ENCODE measurements at places on chromosomes 7 and 10.

DNA sequence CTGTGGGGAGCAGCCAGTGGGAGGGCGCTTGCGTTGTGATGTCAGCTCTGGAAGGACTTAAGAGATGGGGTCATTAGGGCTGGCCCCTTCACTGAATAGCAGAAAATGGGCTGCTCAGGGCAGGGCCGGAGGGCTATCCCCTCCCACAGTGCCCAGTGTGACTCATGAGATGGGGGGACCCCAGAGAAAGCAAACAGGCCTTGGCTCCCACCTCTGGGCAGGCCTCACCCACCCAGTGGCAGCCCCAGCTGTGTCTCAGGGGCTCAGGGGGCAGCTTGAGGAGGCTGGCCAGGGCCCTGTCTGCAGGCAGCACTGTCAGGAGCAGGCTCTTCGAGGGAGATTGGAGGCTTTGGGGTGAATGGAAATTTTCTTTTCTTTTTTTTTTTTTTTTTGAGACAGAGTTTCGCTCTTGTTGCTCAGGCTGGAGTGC is 168.3 kb downstream of the SLIT1 start:
- DNase-seq = no peak

GRCh38 chr10:119517235-119518141 is 25.0 kb downstream of the RGS10 start:
- DNase-seq = no peak

DNA sequence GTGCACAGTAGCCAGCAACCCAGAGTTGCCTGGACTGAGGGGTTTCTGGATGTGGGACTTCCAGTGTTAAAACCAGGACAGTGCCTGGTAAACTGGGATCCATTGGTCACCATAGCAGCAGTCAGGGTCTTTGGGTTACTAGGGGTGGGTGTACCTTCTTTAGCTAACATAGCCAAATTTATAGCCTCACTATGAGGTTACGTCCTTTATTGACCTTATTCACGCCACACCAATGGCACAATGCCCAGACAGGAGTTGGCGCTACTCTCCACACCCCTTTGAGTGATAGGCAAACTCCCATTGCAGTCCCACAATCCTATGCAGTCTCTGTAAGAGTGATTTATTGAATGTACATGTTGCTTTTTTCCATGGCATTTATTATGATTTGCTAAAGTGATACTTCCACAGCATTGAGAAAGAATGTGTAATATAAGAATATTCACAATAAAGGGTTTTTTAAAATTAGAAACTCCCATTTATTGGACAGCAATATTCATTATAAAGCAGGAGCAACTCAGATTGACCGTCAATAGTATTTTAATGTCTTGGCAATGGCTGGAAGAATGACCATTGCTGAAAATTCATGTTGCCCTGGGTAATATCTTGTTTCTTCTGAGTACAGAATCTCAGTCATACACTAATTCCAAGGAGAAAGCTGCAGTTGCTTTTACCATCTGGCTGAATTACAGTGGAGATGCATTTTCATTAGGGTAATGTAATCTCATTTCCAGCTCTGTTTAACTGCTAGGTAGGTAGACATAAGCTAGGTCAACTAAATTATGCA is 26.1 kb downstream of the IFIT5 start:
- no peak for DNase-seq

DNA sequence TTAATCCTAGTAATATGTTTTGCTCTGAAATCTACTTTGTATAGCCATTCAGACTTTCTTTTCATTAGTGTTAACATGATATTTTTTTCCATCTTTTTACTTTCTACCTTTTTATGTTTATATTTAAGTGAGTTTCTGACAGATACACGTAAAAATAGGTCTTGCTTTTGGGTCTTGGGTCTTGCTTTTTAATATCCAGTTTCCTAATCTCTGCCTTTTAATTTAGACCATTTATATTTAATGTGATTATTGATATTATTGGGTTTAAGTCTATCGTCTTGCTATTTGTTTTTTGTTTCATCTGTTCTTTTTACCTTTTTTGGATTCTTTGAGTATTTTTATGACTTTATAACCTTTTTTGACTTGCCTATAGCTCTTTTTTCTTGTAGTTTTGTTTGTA is 7.9 kb downstream of the PHTF2 start:
- no peak for DNase-seq

GRCh38 chr7:48259463-48260280 is 88.4 kb downstream of the ABCA13 start:
- no peak for DNase-seq

GRCh38 chr10:109037978-109038377 is 885.3 kb downstream of the XPNPEP1 start:
- no peak for DNase-seq

DNA sequence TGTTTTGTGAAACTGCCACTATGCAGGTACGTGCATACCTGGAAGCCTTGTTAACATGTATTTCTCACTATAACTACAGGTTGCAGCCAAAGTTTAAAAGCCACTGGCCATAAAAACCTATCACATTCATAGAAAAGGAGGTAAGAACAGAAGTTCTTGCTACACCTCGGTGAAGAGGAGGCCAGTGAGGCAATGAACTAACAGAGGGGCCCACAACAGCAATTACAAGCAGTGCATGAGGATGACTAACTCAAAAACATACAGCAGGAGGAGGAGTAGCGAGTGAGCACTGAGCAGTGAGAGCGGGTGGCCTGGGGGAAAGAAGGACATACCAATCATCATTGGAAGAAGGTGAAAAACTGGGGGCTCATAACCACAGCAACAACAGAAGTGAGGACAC is 51.6 kb downstream of the NUDCD3 start:
- DNase-seq = no peak

DNA sequence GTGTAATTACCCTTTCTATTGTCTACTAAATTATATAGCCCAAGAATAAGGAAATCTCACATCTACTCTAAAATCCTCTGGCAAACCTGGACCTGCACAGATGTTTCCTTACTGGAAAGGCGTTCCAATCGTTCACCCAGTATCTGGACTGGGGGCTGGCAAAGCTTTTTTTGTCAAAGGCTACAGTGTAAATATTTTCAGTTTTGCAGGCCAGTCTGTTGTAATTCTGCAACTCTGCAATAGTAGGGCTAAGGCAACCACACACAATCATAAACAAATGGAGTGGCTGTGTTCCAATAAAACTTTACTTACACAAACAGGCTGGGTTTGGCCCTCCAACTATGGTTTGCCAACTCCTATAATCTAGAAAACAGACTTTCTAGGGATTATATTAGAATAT is 56.2 kb downstream of the GLI3 start:
- DNase-seq = no peak

DNA sequence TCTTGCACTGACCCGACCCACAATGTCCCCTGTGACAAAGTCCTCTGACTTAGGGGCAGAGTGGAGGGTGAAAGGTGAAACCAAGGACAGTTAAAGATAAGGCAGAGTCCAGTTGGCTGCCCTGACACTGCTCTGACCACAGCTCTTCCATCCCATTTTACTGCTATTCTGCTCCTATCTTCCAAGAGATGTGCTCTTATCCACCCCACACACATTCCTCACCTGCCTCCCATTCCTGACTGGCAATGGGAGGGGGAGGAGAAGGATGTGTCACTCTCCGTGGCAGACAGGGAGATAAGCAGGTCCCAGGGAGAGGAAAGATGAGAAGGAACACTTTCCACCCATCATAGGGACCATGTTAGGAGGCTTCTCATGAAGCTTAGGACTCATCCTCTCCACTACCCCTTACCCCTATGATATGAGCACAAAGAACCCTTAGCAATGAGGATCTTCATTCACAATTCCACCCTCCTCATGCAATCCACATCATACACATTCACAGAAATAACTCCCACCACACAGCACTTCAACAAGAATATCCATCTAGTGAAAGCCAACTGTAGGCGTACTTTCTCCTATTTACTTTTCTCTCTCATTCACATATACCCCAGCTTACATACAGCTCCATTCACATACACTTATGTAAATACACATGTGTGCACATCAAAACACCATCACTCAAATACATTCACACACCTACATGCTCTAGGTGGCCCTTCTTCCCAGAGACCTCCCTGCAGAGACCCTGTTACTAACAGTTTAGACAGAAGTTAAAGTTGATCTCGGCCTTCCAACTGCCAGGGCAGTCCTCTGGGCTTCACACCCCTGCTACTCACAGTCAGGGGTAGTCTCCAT is 6.6 kb downstream of the SYNPO2L start:
- no peak for DNase-seq

GRCh38 chr10:62635127-62635526 is 169.4 kb upstream of the ADO start:
- no peak for DNase-seq

- no peak for DNase-seq
Observed at GRCh38 chr7:151709141-151710038, 167.5 kb downstream of the PRKAG2 start.

DNA sequence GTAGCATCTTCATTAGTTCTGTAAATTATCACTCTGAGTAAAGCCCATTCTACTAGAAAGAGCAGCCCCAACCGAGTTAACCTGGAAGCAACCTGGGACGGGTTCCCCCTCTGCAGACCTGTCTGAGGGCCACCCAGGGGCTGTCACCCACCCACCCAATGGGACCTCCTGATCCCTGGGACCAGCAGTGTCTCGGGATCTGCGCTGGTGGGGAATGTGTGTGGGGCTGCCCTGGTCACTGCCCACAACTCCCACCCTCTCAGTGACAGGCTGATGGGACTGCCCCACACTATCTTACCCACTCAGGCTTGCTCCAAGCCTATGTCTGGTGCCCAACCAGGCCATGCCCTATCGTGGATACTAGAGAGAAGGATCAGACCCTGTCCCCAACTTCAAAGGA is 215.0 kb downstream of the GRID1 start:
- no peak for DNase-seq

- DNase-seq = no peak
Observed at GRCh38 chr10:49594594-49594993, 15.5 kb upstream of the SLC18A3 start.

GRCh38 chr7:130903358-130903974 is 169.5 kb upstream of the KLF14 start:
- no peak for DNase-seq

- no peak for DNase-seq
Observed at GRCh38 chr10:131174651-131175540, 136.6 kb downstream of the TCERG1L start.

DNA sequence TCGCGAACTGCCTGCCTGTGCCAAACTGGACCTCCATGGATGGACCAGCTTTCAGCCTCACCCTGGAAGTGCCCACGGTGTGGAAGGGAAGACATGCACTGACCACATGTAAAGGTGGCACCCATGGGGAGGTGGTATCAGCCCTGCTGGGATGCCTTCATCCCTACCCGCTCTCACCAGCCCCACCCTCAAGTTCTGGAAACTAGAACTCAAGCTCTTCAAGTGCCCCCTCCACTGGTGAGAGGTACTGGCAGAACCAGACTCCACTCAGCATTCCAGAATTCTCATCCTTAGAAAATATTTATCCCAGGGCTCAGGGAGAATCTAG is 5.9 kb downstream of the ZNF488 start:
- no peak for DNase-seq

DNA sequence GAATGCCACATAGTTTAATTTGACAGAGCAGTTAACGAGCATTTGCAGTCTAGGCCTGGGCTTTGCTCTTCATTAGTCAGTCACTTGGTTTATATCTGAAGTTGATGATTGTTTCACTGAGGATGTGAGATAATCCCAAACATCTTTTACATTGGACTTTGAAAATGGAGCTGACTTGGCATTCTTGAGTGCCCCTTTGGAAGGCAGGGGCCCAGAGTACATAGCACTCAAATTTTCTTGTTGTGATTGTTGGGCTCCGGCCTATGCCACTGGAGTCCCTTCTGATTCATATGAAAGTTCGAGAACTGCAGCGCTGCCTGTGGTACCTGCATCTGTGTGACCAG is 21.9 kb downstream of the DNAJB6 start:
- DNase-seq = no peak
